ENCODE measurements at places on chromosomes 1 and 21.

DNA sequence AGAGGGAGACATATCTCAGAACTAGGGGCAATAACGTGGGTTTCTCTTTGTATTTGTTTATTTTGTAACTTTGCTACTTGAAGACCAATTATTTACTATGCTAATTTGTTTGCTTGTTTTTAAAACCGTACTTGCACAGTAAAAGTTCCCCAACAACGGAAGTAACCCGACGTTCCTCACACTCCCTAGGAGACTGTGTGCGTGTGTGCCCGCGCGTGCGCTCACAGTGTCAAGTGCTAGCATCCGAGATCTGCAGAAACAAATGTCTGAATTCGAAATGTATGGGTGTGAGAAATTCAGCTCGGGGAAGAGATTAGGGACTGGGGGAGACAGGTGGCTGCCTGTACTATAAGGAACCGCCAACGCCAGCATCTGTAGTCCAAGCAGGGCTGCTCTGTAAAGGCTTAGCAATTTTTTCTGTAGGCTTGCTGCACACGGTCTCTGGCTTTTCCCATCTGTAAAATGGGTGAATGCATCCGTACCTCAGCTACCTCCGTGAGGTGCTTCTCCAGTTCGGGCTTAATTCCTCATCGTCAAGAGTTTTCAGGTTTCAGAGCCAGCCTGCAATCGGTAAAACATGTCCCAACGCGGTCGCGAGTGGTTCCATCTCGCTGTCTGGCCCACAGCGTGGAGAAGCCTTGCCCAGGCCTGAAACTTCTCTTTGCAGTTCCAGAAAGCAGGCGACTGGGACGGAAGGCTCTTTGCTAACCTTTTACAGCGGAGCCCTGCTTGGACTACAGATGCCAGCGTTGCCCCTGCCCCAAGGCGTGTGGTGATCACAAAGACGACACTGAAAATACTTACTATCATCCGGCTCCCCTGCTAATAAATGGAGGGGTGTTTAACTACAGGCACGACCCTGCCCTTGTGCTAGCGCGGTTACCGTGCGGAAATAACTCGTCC is 1.3 kb upstream of the OLIG2 start:
- DNase-seq = no peak

DNA sequence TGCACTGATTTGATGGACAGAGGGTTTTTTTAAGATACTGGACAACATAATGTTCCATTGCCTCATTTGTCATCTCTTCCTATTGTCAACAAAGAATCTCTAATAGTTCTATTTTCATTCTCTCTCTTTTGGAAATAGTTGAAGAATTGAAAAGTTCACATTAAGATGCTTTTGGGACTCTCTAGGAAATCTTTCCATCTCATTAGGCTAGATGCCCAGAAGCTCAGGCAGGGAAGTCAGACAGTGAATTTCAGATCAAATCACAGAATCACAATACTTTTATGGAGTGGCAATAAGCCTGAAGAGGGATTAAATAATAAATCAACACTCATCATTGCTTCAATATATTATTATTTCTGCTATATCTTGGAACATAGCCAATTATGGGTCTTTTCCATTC is 29.2 kb downstream of the NEGR1 start:
- DNase-seq = no peak

DNA sequence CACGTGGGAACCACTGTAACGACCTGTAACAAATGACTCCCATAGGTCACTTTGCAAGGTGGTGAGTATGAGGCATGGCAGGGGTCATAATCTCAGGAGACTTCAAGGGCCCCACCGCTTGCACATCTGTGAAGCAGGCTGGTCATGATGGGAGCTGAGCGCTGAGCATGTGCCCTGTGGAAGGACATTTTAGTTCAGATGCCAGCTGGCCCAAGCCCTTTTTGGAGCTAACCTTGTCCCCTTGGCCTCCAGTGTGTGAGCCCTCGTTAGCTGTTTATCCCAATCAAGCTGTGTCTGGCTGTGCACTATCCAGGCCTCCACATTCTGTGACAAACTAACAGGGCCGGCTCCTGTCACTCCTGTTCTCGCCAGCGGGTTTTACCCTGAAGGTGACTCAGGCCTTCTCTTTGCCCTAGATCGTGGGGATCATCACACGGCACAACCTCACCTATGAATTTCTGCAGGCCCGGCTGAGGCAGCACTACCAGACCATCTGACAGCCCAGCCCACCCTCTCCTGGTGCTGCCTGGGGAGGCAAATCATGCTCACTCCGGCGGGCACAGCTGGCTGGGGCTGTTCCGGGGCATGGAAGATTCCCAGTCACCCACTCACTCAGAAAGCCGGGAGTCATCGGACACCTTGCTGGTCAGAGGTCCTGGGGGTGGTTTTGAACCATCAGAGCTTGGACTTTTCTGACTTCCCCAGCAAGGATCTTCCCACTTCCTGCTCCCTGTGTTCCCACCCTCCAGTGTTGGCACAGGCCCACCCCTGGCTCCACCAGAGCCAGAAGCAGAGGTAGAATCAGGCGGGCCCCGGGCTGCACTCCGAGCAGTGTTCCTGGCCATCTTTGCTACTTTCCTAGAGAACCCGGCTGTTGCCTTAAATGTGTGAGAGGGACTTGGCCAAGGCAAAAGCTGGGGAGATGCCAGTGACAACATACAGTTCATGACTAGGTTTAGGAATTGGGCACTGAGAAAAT is 7.6 kb downstream of the NPPA start:
- no peak for DNase-seq

DNA sequence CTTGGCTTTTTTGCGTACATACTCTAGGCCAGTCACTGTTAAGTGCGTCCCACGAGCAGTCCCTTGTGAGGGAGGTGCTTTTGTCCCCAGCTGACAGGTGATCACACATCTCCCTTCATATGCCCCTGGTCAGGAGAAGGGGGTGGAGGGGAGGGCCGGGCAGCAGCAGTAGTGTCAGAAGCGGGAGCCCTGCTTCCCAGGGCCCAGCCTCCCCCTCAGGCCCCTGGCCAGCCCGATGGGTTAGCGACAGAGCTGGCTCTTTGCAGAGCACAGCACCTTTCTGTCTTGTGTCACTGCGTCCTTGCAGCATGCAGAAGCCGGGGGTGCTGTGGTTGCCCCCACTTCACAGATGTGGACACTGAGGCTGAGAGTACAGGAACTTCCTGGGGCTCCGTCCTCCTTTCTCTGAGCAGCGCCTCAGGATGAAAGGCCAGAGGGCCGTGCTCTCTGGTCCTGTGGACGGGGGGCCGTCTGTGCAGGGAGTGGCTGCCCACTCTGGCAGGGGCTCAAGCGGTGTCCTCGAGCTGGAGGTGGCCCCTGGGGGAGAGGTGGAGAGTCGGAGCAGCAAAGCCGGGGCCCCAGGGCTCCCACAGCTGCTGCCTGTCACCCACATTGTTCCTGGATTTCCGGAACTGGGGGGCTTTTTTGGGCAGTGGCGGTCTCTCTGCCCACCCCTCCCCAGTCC is 5.9 kb downstream of the TMEM201 start:
- DNase-seq = no peak

DNA sequence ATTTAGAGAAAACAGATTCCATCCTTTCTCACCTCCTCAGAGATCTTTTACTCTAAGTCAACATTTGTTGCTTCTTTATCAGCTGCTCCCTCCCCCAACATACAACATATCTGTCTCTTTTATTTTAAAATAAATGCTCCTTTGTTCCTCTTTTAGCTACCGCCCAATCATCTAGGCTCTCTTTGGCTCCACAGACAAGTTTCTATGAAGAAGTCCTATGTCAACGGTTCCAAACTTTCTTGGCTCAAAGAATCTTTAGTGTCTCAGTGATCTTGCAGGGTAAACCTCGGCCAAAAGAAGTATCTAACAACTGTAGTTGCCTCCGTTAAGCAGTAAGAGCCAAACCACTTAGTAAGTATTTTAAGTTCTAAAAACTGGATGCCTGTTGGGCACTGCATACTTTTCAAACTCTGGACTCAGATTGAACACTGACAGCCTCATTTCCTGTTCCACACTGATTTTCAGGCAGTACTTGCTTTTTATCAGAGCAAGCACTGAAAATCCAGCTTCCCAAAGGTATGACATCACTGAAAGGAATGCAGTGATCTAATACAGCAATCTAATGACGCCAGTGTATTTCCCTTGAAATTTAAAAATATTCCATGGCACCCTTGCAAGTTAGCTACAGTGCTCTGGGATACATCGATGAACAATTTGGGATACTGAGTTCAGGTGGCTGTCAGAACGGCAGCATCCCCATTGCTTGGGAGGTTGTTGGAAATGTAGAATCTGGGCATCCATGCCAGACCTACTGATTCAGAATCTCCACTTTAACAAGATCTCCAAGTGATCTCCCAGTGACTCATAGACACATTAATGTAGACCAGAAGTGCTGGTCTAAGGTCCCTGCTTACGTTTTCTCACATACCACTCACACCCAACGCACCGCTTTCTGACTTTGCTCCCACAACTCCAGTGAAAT is 26.8 kb downstream of the EGLN1 start:
- peak; percentile 92 for DNase-seq

DNA sequence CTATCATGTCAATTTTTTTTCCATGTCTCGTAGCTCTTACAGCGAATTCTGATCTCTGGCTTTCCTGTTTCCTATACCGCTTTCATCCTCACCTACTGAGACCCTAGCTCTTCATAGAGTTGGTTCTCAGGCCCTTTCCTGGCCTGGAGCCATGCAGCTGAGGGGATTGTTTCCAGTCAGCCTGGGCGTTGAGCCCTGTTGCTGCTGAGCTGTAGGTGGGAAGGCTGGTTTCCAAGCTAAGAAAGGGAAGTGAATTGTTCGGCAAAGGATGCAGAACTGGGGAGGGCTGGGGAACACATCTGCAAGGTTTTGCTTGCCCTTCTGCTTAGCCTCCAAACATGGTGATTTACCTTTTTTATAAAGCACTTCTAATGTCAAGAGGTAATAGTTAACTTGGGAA is 41.5 kb downstream of the SPATA46 start:
- DNase-seq = no peak

- DNase-seq = no peak
These were observed 4.1 kb downstream of the UQCRHL start for GRCh38 chr1:15803380-15803779.

- no peak for DNase-seq
These were observed 1.6 kb downstream of the SYT2 start for GRCh38 chr1:202708456-202709275.

- no peak for DNase-seq
These were observed 44.8 kb downstream of the SNX7 start for GRCh38 chr1:98706173-98706843.

DNA sequence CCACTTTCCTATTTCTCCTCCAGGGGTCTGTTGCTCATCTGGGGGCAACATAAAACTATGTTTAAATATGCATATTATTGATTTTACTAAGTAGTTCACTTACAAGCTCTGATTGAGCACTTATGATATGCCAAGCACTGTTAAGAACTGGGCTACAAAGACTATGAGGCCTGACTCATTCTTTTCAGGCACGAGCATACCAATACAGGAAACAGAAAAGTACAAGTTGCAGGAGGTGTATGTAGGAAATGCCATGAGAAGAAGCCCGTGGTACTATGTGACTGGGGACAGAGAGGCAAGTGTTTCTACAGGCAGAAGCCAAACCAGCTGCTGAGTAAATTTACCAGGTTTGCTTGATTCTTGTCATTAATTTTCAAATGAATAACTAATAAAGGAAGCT is 120.4 kb upstream of the PTGFR start:
- DNase-seq = peak; percentile 73

GRCh38 chr1:117188170-117188815 is 22.4 kb downstream of the VTCN1 start:
- DNase-seq = no peak

GRCh38 chr1:43349594-43350306 is 9.0 kb upstream of the CDC20 start:
- DNase-seq = peak; percentile 30

DNA sequence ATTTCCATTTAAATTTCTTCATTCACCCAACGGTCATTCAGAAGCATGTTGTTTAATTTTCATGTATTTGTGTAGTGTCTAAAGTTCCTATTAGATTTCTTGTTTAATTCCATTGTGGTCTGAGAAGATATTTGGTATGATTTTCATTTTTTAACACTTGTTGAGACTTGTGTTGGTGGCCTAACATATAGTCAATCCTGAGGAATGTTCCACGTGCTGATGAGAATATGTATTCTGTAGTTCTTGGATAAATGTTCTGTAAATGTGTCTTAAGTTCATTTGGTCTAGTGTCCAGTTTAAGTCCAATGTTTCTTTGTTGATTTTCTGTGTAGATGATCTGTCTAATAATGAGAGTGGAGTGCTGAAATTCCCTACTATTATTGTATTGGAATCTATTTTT is 22.7 kb upstream of the LCE5A start:
- peak; percentile 81 for DNase-seq

GRCh38 chr1:170674239-170674638 is 10.3 kb downstream of the PRRX1 start:
- DNase-seq = no peak
